ENCODE measurements at places on chromosomes 7 and 10.

DNA sequence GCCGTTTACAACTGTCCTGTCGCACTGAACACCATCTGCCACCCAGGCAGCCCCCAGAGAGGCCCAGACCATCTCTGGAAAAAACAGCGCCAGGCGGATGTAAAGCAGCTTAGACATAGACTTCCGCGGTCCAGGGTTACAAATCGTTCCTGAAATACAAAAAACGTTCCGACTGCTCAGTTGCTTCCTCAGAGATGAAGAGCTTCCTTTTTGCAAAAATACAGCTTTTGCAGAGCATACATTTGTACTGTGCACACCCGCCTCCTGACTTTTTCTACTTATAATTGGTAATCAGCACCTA, 11.4 kb downstream of the DAGLB start:
- DNase-seq = no peak

DNA sequence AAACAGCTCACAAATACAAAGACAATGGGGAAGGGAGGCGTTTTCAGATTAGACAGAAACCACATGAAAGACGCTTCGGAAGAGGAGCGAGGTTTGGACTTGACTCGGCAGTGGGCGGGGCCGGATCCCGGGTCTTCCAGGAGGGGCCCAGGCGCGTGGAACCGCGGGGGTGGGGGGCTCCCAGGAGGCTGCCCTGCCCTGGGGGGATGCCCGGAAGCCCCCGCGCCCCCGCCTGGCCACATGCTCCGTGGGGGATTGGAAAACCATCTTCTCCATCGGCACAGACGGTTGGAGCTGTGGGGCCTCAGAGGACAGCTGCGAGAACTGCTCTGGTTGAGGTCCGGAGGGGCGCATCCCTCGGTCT, 186.0 kb upstream of the SHH start:
- DNase-seq = no peak

DNA sequence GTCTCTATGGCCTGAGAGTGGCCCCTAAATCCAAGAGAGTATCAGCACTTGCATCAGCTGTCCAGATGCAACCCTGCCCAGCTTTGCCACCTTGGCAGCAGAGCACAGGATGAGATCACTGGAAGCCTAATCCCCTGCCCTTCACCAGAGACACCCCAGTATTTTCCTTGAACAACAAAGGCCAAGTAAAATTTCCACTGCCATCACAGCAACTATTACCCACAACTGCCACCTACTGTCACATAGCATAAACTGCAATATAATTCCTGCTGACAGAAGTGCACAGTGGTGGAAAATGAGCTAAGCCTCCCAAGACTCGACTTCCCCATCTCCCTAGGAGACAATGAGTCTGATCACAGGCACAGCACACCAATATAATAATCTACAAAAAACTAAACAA, 462.8 kb upstream of the ZWINT start:
- no peak for DNase-seq

DNA sequence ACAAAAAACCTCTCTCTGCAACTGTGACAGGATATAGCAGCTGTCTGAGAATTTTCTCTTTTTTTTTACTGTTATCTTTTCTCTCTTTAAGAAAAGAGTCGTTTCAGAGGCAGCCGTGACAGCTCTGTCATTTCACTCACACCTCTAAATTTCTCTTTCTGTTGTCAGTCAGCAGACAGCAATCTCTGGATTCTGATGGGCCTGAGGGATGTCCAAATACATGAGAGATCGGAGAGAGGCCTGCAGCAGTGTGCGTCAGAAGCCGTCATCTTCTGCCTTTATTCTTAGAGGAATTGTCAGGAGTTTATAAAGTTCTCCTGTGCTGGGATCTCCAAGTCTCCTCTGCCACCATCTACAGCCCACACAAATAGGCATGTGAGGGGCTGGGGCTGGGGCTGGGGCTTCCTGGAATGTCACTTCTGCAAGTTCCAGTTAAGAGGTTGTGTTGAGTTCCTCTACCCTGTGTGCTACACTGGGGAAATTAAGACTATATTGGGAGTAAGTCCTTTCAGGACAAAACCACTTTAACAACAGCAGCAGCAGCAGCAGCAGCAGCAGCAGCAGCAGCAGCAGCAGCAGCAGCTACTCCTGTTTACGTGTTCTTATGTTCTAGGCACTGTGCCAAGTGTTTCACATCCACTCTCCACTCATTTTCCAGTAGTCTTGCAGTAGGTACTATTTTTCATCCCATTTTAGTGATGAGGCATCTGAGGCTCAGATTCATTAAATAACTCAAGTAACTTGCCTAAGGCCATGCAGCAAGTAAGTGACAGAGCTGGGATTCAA, 541.3 kb downstream of the LRMDA start:
- DNase-seq = peak; percentile 70

GRCh38 chr10:132543916-132544743, 6.5 kb downstream of the INPP5A start:
- DNase-seq = no peak

DNA sequence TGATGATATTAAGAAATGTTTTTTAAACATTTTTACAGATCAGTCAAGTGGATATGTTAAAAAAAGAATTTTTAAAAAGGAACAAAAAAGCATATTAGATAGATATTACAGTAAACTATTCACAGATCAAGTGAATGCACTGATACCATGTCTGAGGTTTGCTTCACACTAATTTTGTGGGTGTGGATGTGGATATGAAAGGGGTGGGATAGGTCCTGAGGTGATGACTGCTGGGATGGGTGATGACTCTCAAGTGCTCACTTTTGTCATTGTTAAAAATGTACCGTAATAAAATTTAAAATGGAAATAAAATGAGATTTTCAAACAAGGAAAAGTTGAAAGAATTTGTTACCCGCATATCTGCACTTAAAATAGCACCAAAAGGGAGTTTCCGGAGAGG, 54.1 kb downstream of the AGMO start:
- no peak for DNase-seq

- peak; percentile 46 for DNase-seq
Observed at GRCh38 chr10:34809796-34810195, 5.3 kb downstream of the PARD3 start.

- DNase-seq = peak; percentile 42
Observed at GRCh38 chr7:93551063-93551895, 23.2 kb downstream of the CALCR start.

- no peak for DNase-seq
Observed at GRCh38 chr7:36506820-36507219, 117.2 kb downstream of the ANLN start.

DNA sequence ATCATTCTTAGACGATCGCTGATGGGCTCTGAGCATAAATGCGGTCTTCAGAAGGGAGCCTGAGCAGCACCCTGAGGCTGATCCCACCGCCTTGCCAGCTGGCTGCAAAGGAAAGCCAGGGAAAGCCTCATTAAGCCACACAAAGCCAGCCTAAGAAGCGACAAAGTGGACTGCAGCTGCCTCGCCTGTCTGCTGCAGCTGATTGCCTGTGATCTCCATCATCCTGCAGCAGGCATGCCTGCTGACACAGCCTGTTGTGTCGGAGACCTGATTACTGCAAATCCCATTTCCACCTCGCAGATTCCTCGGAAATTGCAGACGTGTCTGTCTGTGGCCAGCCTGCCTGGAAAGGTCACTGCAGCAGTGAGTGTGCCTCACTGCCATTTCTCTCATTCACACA, 1087.0 kb upstream of the AUTS2 start:
- no peak for DNase-seq

GRCh38 chr7:106772655-106773108, 92.4 kb upstream of the PIK3CG start:
- peak; percentile 83 for DNase-seq

- no peak for DNase-seq
Observed at GRCh38 chr10:17838080-17838648, 29.0 kb downstream of the MRC1 start.

DNA sequence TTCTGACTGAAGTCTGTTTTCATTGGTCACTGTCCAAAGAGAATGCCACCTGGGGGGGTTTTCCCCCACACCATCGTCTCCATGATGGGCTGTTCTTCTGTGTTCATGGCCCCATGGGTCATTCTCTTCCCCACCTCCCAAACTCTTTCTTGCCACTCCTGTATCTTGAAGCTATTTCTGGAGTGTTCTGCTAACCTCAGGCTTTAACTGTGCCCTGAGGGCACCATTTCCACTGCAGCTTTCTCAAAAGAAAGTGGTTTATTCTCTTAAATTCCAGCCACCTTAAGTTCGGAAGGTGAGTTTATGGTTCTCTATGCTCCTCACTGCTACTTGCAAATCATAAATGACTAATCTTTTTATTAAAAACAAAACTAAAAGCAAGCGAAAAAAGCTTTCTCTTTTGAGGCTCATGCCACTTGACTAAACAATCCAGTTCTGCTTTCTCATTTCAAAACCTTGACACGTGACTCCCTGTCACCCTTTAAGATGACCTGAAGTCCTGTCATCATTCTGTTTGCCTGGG, 7.4 kb upstream of the APBB1IP start:
- DNase-seq = no peak

DNA sequence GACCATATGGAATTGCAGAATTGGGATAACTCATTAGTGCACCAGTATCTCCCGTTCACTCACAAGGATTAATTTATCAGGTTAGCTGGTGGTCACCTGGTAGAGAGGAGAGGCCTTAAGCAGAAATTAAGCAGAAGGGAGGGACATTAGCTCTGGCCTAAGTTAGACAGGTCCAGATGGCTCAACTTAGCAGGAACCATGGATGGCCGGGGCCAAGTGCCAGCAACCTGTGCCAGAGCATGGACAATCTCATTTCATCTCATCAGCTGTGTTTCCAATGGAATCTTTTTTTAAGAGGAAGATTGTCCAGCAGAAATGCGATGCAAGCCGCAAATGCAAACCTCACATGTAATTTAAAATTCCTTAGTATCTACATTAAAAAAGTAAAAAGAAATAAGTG, 82.2 kb downstream of the JCAD start:
- DNase-seq = no peak

- DNase-seq = peak; percentile 57
Observed at GRCh38 chr7:131502810-131503508, 53.5 kb downstream of the PODXL start.

- DNase-seq = no peak
Observed at GRCh38 chr7:151039850-151040548, 8.3 kb upstream of the ASIC3 start.

DNA sequence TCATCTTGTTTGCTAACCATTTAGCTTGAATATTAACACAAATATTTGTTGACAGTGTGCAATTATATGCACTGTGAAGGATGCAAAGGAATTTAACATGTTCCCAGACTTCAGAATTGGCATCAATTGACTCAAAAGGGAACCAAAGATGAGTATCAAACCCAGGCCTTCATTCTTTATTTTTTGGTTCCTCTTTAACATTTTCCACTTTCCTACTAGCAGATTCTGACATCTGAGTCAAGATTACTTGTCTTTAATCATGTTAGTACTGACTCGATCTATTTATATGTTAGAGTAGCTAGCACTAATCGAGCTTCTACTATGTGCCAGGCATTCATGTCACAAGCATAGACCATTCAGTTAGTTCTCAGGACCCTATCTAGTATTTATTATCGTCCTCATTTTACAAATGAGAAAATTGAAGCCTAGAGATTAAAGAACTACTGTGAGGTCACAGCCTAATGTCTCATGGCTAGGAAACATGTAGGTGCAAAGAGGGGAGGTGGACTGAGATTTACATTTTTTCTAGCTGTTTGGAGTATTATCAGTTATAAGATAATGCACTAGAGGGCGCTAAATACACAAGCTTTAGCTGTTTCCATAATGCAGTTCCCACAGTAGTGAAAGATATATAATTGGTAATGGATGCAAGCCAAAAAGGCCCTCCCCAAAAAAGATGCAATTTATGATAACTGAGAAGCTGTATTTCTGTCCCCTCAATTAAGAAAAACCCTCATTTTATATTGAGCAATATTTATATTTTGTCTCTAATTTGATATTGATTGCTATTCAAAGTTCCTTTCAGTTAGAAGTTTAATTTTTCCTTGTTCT, 32.9 kb upstream of the KMT2E start:
- DNase-seq = peak; percentile 60

DNA sequence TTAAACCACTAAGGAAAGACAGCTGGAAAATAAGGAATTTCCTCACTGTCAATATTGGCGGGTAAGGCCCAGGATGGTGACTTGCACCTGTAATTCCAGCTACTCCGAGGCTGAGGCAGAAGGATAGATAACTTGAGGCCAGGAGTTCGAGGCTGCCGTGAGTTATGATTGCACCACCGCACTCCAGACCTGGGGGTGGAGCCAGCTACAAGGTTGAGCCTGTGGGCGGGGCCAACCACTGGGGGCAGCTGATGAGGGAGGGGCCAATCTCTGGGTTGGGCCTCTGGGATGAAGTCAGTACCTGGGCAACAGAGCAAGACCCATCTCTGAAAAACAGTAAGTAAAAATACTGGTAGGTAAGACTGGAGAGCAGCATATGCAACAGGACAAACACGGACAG, 80.1 kb upstream of the ADO start:
- DNase-seq = no peak

DNA sequence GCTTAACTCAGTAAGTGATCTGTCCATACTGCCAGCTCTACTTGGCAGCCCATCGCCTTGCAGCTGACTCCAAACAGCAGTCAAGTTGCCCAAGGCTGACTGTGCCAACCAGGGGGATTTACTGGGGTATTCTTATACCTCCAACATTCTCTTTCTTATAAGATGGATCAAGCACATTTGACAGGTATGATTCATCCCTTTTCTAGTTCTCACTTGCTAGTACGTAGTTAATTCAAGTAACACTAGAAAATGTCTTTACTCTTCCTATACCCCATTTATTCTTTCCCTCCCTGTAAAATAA, 77.0 kb downstream of the SLC25A13 start:
- DNase-seq = no peak

DNA sequence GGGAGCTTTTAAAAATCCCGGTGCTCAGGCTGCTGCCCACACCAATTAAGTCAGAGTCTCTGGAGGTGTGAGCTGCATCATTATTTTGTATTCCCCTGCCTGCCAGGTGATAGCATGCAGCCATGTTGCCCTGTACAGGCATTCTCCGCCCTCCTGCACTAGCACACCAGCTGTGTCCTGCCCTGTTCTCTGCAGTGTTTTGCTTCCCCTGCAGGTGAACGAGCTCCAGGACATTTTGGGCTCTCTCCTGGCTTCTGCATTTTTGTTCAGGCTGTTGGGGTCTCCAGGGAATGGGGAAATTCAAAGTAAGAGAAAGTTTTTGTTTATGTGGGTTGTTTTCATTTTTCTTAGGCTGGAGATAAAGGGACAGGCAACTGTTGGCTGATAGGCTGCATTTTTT, 271.0 kb upstream of the COBL start:
- no peak for DNase-seq

DNA sequence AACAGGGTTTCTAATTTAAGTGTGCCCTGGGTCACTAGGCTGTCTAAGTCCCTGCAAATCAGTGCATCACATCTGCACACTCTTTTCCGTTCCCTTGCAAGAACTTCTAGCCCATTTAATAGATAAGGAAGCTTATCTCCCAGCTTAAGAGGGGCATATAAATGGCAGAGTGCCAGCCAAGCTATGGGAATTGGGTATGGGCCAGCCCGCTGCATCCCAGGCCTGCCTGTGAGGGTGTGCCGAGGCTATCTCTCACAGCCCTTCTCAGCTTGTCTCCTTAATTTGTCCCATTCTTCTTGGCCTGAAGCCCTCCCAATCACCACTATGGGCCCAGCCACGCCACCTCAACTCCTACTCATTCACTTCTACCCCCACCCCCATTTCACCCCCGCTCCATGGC, 14.7 kb downstream of the AQP1 start:
- no peak for DNase-seq

GRCh38 chr10:37549054-37549453, 308.4 kb downstream of the ZNF248 start:
- DNase-seq = no peak

GRCh38 chr10:71964743-71965515, 734 bp downstream of the CHST3 start:
- peak; percentile 80 for DNase-seq

GRCh38 chr7:134329614-134330346, 13.1 kb upstream of the SLC35B4 start:
- no peak for DNase-seq

GRCh38 chr7:4612939-4613841, 68.9 kb upstream of the FOXK1 start:
- peak; percentile 73 for DNase-seq
